Caki2 (cell line): ENCODE measurements at places on chromosomes 6 and 20. TPM values are rescaled to one million over a fixed set of nuclear protein-coding genes. Genes with fewer than 3 reads are reported as not detected.

The TRERF1 gene
- total RNA-seq, result 0.58 and 2.0 TPM in 2 replicates

The RAET1L gene
- total RNA-seq, result not detected in 2 replicates

DNA sequence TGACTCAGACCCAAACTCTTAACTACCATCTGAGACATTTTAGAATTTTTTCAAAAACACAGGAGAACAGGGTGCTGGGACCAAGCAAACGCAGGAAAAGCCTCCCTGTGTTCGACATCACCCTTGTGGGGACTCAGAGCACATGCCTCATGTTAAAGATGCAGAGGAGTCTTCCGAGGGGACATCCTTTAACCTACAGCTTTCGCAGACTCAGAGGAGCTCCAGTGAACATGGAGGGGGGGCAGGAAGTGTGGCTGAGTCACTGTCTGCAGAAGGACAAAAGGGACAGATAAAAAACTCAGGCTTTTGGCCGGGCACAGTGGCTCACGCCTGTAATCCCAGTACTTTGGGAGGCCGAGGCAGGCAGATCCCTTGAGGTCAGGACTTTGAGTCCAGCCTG lies 15.1 kb downstream of the BMP7 start:
- DNase-seq, result no peak

- DNase-seq, result no peak
These were observed 45.2 kb downstream of the THEMIS start for GRCh38 chr6:127855542-127856159.

DNA sequence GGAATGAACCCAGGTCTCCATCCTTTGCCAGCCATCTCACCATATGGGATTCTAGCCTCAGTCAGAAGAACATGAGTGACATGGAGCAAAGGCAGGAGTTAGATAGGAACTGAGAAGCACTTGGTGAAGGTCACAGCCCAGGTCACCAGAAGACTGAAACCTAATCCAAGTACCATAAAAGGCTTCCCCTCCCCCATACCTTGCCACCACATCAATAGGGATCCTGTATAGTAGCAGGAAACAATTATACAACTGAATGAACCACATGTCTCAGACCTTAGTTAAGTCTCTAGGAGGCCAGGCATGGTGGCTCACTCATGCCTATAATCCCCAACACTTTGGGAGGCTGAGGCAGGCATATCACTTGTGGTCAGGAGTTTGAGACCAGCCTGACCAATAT lies 49.6 kb downstream of the KIZ start:
- no peak for DNase-seq

DNA sequence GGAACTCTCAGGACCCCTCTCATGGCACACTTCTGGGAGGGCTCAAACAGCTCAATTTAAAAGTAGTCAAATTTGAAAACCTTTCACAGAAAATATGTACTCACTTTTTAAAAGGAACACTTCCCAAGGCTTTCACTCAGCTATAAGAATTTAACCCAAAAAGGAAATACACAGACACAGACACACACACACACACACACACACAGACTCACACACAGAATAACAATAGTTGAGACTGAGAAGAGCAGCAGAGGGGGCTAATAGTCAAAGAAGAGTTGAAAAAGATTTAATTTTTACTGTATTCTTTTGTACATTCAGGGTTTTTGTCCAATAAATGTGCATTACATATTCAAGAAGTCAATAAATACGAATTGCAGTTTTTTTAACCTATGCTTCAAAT lies 211.4 kb downstream of the HACE1 start:
- no peak for DNase-seq

GRCh38 chr20:61307686-61308476 lies 55.8 kb downstream of the CDH4 start:
- DNase-seq, result no peak

DNA sequence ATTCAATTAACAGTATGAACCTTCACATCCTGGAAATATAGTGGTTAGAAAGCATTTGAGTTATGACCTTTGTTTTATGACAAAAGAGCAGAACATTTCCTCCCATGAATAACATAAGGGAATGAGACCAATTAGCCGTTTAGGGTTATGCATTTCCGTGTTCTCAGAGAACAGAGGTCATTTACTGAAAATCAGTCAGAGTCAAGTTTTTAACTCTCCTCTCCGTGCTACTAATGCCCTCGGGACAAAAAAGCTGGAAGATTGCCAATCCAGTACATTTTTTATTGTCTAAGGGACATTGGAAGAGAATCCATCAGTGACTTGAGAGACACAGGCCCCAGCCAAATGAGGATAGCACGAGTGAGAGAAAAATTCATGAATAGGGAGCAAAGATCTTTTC lies 632.7 kb downstream of the RFPL4B start:
- DNase-seq, result peak; percentile 58

GRCh38 chr6:140663094-140663493 lies 1288.6 kb upstream of the CITED2 start:
- peak; percentile 32 for DNase-seq

DNA sequence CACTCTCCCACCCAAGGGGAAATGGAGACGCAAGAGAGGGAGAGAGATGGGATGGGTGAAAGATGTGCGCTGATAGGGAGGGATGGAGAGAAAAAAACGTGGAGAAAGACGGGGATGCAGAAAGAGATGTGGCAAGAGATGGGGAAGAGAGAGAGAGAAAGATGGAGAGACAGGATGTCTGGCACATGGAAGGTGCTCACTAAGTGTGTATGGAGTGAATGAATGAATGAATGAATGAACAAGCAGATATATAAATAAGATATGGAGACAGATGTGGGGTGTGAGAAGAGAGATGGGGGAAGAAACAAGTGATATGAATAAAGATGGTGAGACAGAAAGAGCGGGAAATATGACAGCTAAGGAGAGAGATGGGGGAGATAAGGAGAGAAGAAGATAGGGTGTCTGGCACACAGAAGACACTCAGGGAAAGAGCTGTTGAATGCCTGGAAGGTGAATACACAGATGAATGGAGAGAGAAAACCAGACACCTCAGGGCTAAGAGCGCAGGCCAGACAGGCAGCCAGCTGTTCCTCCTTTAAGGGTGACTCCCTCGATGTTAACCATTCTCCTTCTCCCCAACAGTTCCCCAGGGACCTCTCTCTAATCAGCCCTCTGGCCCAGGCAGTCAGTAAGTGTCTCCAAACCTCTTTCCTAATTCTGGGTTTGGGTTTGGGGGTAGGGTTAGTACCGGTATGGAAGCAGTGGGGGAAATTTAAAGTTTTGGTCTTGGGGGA lies 754 bp downstream of the TNF start:
- DNase-seq, result no peak

DNA sequence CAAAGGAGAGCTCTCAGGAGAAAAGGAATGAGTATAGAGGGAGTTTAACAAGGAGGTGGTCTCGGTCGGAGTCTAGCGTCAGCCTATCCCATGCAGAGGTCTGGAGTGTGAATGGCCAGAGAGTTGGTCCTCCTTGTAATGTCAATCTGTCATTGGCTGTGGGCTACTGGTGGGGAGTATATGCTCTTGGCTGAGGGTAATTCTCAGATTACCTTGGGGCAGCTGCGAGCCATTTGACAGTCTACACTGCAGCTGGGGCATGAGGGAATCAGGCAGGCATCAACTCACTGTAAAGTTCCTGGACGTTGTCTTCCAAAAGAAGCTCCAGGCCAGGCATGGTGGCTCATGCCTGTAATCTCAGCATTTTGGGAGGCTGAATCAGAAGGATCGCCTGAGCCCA lies 48.1 kb downstream of the EBF4 start:
- DNase-seq, result no peak
